ENCODE measurements at places on chromosomes 6 and 20. TPM values are rescaled to one million over a fixed set of nuclear protein-coding genes. Genes with fewer than 3 reads are reported as not detected.
A peak's percentile ranks its signal among the peaks of the same experiment; 100 is the strongest.

DNA sequence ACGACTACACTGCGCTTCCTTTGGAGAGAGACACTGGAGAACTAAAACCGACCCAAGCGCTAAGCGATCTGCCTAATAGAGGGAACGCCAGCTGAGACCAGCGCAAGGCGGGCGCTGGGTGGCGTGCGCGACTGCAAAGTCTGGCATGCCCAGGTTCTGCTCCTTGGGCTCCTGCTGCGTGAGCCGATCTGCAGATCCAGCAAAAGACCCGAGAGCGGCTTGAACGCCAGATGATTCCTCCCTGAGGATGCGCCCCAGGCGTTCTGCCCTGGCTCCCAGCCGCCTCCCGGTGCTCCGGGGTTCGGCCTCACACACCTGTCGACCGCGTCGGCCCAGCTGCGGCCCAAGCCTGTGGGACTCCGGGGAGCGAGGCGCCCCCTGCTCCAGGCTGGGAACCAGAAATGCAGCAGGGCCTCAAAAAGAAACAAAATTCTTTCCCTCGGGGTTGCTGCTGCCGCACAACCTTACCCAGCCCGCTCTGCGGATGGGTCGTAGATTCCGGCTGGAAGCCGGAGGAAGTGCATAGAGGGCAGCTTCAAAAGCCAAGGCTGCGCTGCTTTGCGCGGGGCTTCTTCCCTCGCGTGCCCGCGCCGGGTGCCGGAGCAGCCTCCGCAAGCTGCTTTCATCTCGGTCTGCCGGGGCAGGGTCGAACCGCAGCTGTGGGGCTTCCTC, 17.9 kb upstream of the PRDM13 start:
- no peaks in the 10 kb centered on the region for H3K27me3 ChIP-seq
- peaks cover 20% of the 10 kb centered on the region for H3K4me1 ChIP-seq
- H3K4me3 ChIP-seq = peak overlapping the region; percentile 55
- no peaks in the 10 kb centered on the region for H3K36me3 ChIP-seq
- H3K27ac ChIP-seq = no peak overlapping the region

DNA sequence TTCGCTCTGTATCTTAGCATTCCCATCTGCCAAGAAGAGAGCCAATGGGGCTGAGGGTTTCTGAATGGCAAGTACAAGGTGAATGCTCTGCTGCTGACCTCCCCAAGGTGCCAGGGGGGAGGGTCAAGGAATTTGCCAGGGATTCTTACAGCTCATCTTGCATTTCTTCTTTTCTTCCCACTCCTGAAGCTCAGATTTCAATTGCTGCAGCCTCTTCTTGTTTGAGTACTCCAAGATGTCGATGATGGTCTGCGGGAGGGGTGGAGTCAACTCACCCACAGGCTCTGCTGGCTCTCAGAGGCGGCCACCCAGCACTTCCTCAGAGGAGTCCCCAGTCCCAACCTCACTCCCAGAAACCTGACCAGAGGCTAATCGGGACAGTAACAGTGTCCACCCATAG, 12.4 kb downstream of the C20orf96 start:
- H3K36me3 ChIP-seq = no peaks in the 10 kb centered on the region
- no peak overlapping the region for H3K27ac ChIP-seq
- H3K4me3 ChIP-seq = no peak overlapping the region

Gene VIP
- 68.0 TPM for total RNA-seq

Gene C6orf15
- total RNA-seq = not detected

DNA sequence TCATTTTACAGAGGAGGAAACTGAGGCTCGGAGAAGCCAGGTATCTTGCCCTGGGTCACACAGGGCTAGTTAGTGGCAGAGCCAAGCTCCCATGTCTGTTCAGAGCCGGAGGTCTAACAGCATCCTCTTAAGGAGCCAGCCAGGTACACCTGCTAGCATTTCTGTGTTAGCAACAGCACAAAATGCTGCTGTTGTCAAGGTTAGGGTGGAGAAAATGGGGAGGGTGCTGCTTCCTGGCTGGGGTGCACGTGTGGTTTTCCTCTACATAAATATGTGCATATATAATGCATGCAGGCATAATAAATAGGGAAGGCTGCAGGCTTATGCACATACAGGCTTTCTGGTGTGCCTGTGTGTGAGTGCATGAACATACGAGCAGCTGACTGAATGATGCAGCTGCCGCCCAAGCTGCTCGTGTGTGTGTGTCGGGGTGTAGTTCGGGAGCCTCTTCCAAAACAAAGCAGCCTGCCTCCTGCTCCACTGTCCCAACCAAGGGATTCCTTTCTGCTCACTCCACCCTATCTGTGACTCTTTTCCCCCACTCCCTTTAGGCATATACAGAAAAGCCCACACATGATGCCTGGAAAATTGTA, 86.6 kb downstream of the CD40 start:
- H3K27me3 ChIP-seq = no peaks in the 10 kb centered on the region
- DNase-seq = no peak
- H3K27ac ChIP-seq = no peak overlapping the region
- no peaks in the 10 kb centered on the region for H3K36me3 ChIP-seq

All from vagina (tissue), 2 donors.